CD4-positive, alpha-beta T cell (primary cell): ENCODE measurements at places on chromosomes 16 and 17. TPM values are rescaled to one million over a fixed set of nuclear protein-coding genes. Genes with fewer than 3 reads are reported as not detected.

- no peak overlapping the region for H3K4me3 ChIP-seq
- H3K27me3 ChIP-seq = no peaks in the 10 kb centered on the region
- H3K36me3 ChIP-seq = peaks cover 92% of the 10 kb centered on the region
- no peaks in the 10 kb centered on the region for H3K4me1 ChIP-seq
- DNase-seq = no peak
Observed at GRCh38 chr16:27482397-27483087, 67.2 kb downstream of the GTF3C1 start.

GRCh38 chr17:8924595-8924994 lies 40.9 kb downstream of the PIK3R5 start:
- H3K27ac ChIP-seq = no peak overlapping the region
- no peak for DNase-seq
- peaks cover 29% of the 10 kb centered on the region for H3K4me1 ChIP-seq
- no peaks in the 10 kb centered on the region for H3K27me3 ChIP-seq
- H3K4me3 ChIP-seq = no peak overlapping the region
- peaks cover 27% of the 10 kb centered on the region for H3K36me3 ChIP-seq

DNA sequence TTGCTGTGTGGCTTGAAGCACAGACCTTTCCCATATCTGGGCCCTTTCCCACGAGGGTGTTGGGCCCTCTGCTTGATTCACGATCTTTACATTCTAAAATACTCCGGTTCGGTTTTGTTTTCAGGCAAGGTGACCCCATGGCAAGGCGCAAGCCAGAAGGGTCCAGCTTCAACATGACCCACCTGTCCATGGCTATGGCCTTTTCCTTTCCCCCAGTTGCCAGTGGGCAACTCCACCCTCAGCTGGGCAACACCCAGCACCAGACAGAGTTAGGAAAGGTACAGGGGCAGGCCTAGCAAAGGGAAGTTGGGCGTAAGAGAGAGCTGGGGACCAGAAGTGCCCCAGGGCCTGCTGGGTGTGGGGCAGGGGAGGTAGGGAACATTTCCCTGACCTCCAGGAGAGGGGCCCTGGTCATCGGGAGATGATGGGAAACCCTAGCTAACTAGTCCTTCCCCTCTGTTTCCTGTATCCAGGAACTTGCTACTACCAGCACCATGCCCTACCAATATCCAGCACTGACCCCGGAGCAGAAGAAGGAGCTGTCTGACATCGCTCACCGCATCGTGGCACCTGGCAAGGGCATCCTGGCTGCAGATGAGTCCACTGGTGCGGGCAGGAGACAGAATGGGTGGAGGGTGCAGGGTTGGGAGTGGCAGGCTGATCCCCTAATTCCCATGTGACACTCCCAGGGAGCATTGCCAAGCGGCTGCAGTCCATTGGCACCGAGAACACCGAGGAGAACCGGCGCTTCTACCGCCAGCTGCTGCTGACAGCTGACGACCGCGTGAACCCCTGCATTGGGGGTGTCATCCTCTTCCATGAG lies 1.4 kb downstream of the ALDOA start:
- H3K4me1 ChIP-seq = peaks cover 64% of the 10 kb centered on the region
- no peak for DNase-seq
- peaks cover 53% of the 10 kb centered on the region for H3K36me3 ChIP-seq
- H3K4me3 ChIP-seq = peak overlapping the region; percentile 100
- peak overlapping the region; percentile 92 for H3K27ac ChIP-seq
- H3K27me3 ChIP-seq = no peaks in the 10 kb centered on the region

MT1M gene
- total RNA-seq = not detected

DNA sequence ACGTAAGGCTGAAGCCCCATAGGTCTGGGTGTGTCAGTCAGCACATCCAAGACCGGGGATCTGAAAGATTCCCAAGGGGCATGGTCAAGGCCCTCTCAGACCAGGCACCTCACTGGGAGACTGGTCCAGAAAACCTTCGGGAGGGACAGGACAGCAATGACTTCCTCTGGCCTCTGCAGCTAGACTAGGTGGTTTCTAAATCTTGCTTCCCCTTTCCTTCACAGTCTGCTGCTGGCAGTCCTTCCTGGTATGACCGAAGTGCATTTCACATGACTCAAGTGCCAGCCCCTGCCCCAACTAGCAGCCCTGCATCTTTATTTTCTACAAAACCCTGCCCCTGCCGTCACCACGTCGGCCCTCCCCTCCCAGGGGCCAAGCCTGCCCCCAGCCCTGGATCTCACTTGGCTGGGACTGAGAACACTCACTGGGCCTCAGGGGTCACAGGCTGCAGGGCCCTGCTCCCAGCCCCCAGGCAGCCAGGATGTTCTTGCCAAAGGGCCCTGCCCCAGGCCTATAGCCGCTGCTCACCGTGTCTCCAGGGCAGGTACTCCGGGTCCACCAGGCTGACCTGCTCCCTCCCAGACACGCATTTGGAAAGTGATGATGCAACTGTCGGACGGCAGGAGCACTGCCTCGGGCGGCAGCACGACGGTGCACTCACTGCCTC lies 18.3 kb downstream of the POLR3K start:
- no peaks in the 10 kb centered on the region for H3K27me3 ChIP-seq
- H3K27ac ChIP-seq = no peak overlapping the region
- no peak overlapping the region for H3K4me3 ChIP-seq
- DNase-seq = no peak
- peaks cover 20% of the 10 kb centered on the region for H3K4me1 ChIP-seq
- H3K36me3 ChIP-seq = no peaks in the 10 kb centered on the region

TPSG1 gene
- not detected for total RNA-seq

DNA sequence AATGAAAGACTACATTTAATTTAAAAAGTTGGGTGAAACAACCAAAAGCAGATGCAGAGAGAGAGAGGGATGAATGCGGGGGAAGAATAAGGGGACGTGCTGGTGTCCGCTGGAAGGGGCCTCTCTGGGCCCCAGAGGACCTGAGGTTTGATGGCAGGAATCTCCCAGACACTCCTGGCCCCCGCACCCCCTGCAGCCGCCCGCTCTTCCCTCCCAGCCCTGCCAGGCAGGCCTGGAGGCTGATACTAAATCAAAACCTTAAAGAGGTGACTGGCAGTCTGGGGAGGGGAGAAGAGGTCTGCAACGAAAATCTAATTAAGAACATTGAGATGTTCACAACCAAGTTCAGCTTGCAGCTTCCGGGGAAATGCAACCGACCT lies 2.4 kb downstream of the FOXL1 start:
- no peak overlapping the region for H3K27ac ChIP-seq
- DNase-seq = no peak
- no peaks in the 10 kb centered on the region for H3K36me3 ChIP-seq
- peaks cover 10% of the 10 kb centered on the region for H3K4me1 ChIP-seq

DNA sequence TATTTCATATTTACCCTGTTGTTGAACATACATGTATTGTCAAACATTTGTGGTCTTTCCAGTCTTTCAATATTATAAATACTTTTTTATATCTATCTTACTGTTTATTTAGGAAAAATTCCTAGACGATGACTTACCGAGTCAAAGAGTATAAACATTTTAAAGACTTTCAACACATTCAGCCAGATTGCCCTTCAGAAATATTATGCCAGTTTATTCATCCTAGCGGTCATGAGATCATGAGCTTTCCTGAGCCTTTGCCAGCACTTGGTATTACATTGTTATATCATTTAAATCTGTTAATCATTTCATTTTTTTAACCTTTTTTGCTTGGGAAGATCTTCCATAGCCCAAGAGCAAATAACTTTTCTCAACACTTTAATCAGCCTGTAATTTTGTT lies 197.4 kb downstream of the SPECC1 start:
- H3K27me3 ChIP-seq = no peaks in the 10 kb centered on the region
- no peaks in the 10 kb centered on the region for H3K36me3 ChIP-seq

DNA sequence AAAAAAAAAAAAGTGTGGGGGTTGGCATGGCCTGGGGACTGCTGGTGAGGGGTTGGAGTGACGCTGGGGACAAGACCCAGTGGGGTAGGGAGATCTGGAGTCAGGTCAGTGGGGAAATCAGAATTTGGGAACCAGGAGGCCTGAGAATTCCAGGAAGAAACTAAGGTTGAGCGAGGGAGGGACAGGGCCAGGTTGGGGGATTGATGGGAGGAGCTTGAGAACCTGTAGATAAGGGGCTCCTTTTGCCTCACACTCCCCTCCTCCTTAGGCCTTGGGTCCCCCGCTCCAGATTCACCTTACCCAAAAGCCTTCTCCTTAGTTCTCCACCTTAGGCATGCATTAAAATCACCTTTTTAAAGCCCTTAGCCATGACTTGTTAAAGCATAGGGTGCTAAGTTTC lies 8.3 kb upstream of the PYDC1 start:
- H3K27ac ChIP-seq = no peak overlapping the region
- H3K27me3 ChIP-seq = peaks cover 2% of the 10 kb centered on the region
- DNase-seq = no peak
- no peaks in the 10 kb centered on the region for H3K4me1 ChIP-seq
- no peaks in the 10 kb centered on the region for H3K36me3 ChIP-seq

DNA sequence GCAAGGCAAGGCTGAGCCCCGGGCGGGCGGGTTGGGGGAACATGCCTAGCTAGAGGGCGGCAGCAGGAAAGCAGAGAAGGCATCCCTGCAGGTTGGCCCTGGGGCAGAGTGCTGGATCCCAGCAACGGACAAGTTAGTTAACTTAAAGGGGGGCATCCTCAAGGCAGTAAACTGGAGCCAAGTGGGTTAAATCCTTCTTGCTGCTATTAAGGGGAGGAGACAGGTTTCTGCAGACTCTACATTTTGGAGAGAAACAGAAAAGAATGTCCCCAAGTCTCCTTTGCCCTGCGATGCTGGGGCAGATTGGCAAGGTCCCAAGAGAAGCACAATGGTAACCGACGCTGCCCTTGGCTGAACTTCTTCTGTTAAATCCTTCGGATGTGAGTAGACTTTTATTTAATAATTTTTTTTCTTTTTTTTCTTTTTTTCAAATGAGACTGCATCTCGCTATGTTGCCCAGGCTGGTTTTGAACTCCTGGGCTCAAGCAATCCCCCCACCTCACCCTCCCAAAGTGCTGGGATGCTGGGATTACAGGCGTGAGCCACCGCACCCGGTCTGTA lies 14.0 kb downstream of the ATP5PD start:
- no peak overlapping the region for H3K27ac ChIP-seq
- peak overlapping the region; percentile 73 for H3K4me3 ChIP-seq
- peaks cover 56% of the 10 kb centered on the region for H3K4me1 ChIP-seq
- H3K36me3 ChIP-seq = no peaks in the 10 kb centered on the region

KRTAP2-3 gene
- total RNA-seq = not detected

GRCh38 chr17:3826191-3826590 lies 19.9 kb downstream of the NCBP3 start:
- H3K4me3 ChIP-seq = no peak overlapping the region
- H3K36me3 ChIP-seq = peaks cover 75% of the 10 kb centered on the region
- H3K27ac ChIP-seq = no peak overlapping the region
- H3K27me3 ChIP-seq = no peaks in the 10 kb centered on the region
- DNase-seq = no peak
- H3K4me1 ChIP-seq = no peaks in the 10 kb centered on the region

- H3K4me3 ChIP-seq = no peak overlapping the region
- no peak for DNase-seq
- no peak overlapping the region for H3K27ac ChIP-seq
- no peaks in the 10 kb centered on the region for H3K27me3 ChIP-seq
Observed at GRCh38 chr17:32533296-32533695, 46.5 kb downstream of the CDK5R1 start.

DNA sequence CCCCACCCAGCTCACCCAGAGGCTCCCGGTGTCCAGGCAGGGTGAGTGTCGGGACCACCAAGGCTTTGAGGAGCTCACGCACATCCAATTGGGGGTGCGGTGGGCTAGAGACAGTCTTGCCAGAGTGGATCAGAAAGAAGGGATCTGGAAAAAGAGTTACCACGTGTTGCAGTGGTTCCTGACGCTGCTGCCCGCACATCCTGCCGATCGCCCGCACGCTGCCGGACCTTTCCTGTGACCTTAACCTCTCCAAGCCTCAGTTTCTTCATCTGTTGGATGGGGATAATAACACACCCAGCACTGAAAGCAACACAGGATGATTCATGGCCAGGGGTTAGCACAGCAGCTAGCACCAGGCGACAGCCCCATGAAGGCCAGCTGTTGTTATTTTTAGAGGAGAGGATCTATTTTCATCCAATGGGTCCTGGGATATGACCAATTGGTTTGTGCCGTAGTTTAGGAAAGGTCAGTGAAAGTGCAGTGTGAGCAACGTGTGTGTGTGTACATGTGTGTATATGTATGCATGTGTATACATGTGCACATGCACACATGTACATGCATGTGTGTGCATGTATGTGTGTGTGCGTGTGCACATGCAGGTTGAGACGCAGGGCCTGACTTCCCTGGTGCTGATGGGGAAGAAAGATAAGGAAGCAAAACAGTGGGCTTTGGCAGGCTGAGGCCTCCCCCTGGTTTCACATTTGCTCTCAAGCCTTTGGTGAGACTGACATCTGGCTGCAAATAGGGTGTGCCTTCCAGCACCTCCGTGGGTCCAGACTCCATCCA lies 2.5 kb downstream of the ITGAX start:
- H3K27ac ChIP-seq = no peak overlapping the region
- no peaks in the 10 kb centered on the region for H3K36me3 ChIP-seq
- H3K4me1 ChIP-seq = peaks cover 21% of the 10 kb centered on the region
- no peaks in the 10 kb centered on the region for H3K27me3 ChIP-seq
- DNase-seq = no peak

PRAC1 gene
- not detected for total RNA-seq

GRCh38 chr17:66985338-66986237 lies 21.1 kb downstream of the CACNG4 start:
- H3K27ac ChIP-seq = no peak overlapping the region
- DNase-seq = no peak
- H3K4me1 ChIP-seq = no peaks in the 10 kb centered on the region
- H3K4me3 ChIP-seq = no peak overlapping the region

- DNase-seq = no peak
- H3K4me1 ChIP-seq = peaks cover 9% of the 10 kb centered on the region
- no peak overlapping the region for H3K4me3 ChIP-seq
- H3K27ac ChIP-seq = no peak overlapping the region
Observed at GRCh38 chr17:15882777-15883176, 62.2 kb upstream of the ADORA2B start.

HOXB13 gene
- not detected for total RNA-seq

DNA sequence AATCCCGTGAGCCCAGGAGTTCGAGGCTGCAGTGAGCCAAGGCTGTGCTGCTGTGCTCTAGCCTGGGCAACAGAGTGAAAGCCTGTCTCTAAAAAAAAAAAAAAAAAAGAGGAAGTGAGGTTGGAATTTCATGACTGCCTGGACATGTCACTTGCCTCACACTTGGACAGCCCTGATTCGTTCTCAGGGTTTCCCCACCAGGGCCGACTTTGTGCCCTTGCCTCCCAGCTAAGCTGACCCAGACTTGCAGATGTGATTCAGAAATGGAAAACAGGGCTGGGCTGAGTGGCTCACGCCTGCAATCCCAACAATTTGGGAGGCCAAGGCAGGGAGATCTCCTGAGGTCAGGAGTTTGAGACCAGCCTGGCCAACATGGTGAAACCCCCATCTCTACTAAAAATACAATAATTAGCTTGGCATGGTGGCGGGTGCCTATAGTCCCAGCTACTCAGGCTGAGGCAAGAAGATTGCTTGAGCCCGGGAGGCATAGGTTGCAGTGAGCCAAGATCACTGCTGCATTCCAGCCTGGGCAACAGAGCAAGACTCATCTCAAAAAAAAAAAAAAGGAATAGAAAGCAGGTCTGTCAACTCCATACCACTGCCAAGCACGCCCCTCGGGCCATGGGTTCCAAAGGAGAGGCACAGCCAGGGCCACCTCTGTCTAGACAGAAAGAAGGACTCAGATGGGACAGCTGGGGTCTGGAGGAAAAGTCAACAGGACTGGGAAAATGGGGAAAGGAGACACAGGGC lies 46.9 kb downstream of the SOCS1 start:
- H3K4me3 ChIP-seq = no peak overlapping the region
- DNase-seq = no peak
- H3K27ac ChIP-seq = no peak overlapping the region
- H3K4me1 ChIP-seq = peaks cover 21% of the 10 kb centered on the region

KRTAP4-5 gene
- not detected for total RNA-seq

TBC1D3L gene
- 0.42 TPM for total RNA-seq

GRCh38 chr16:68369168-68369567 lies 58.3 kb downstream of the PRMT7 start:
- no peak overlapping the region for H3K27ac ChIP-seq
- H3K4me1 ChIP-seq = peaks cover 61% of the 10 kb centered on the region
- no peaks in the 10 kb centered on the region for H3K27me3 ChIP-seq
- DNase-seq = no peak
- no peak overlapping the region for H3K4me3 ChIP-seq

CHST5 gene
- not detected for total RNA-seq
